ENCODE measurements at places on chromosomes 16 and 17.

- no peak for DNase-seq
Measured at GRCh38 chr16:31000671-31001382, 9.6 kb downstream of the STX1B start.

GRCh38 chr17:72297326-72298115 is 176.7 kb downstream of the SOX9 start:
- no peak for DNase-seq

- DNase-seq, result no peak
Measured at GRCh38 chr16:56257666-56258342, 66.5 kb downstream of the GNAO1 start.

DNA sequence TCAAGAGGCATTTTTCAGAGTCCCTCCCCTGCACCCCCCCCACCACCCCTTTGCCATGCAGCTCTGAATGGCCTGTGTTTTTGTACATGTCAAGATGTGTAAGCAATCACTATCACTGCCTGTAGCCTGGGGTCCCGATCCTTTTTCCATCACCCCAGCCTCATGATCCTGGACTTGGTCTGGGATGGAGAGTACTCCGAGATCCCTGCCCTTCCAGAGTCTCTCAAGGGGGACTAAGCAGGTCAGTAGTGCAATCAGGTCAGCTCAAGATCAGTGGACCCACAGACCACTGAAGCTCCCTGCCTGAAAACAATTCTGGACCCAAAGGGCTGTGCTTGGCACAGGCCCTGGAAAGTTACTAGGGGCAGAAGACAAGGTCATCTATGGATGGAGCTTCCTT is 7.5 kb upstream of the GJD3 start:
- no peak for DNase-seq

GRCh38 chr17:17491546-17491988 is 4.6 kb downstream of the RASD1 start:
- DNase-seq, result no peak

DNA sequence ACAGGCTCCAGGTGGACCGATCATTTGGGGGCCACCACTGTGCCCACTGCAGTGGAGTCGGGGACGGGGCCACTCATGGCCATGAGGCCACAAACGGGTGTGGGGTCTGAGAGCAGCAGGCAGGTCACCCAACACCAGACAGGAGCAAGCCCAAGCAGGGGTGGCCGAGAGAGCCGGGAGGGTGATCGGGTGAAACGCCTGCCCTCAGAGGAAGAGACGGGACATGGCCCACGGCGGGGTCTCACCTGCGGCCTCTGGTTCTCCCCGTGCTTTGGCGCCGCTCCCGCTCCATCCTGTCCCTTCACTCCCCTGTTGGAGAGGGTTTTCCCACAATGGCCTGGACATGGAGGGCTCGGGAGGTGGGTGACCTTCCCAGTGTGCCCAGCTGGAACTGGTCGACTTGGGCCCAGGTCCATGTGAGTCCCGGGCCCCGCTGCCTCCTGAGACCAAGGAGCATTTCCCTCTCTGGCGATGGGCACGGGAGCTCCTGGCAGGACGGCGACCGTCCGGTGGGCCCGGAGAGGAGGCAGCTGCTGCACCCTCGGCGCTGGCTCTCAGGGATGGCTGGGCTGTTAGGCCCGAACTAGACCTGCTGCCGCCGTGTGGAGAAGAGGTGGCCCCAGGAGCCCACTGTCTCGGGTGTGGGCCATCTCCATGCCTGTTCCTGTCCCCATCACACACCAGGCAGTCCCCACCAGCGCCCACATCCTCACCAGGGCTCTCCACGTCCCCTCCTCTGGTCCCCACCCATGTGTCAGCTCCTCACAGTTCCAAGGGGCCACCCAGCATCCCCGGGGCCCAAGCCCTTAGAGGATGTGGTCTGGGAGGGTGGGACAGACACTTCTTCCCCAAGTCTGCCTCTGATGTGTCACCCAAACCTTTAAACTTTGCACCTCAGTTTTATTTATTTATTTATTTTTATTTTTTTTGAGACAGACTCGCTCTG is 13.4 kb upstream of the BAHCC1 start:
- DNase-seq, result no peak

DNA sequence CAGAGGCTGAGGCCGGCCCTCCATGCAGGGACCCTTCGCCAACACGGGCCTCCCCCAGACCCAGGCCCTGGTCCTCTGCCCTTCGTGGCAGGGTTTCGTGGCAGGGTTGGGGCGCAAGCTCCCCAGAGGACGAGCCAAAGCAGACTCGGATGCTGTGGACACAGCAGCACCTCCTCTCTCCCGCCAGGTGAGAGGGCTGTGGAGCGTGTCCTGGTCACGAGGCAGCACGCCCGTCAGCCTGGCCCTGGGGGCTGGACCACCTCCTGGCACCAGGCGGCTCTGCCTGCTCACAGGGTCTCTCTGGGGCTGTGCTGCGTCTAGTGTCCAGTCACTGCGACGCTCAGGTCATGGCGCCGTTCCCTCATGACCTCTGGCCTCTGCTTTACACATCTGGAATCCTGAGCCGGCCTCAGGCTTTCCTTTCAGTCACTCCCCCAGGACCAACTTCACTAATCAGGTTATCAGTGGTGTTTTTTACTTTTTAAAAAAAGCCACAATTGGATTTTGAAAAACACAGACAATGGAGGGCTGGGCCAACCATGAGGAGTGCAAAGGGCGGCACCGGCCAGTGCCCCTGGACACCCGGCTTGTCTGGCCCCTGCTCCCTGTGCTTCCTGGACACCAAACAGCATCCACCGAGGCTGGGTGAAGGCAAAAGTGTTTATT is 5.4 kb downstream of the NDUFAF8 start:
- no peak for DNase-seq

- DNase-seq, result no peak
Measured at GRCh38 chr16:57141822-57142631, 43.8 kb downstream of the PSME3IP1 start.

GRCh38 chr16:64440421-64440831 is 681.4 kb downstream of the CDH11 start:
- DNase-seq, result no peak

DNA sequence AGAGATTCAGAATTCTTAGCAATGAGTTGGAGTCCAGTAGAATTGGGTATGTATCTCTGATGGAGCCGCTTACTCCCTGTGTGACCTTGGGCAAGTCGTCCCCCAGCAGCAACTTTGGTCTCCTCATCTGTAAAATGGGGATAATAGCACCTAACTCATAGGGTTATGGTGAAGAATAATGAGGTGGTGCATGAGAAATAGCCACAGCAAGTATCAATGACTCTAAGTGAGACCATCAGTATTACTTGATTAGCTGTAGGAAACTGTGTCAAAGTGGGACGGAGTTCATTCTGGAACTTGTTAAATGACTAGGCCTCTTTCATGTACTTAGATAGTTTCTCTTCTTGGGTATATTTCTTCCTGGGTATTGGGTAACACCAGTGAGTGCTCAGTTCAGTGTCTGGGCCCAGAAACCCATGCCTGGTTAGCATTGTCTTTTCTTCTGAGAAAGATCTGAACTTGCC is 6.4 kb downstream of the PRKCB start:
- no peak for DNase-seq

DNA sequence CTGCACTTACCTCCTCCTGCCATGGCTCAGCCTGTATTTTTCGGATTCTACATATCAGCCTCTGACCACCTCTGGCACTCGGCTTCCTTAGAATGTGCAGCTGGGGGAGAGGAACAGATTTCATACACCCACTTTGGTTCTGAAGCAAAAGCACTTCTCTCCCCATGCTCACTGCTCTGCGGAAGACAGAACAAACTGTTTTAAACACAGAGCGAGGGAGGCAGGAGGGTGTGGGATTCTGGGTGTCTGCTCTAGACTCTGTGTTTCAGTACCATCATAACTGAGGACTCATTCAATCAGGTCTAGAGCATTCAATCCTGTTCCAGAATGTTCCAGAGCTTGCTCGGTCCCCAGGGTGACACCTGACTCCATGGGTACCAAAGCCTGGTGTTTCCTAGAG is 239.1 kb downstream of the GRIN2A start:
- no peak for DNase-seq

DNA sequence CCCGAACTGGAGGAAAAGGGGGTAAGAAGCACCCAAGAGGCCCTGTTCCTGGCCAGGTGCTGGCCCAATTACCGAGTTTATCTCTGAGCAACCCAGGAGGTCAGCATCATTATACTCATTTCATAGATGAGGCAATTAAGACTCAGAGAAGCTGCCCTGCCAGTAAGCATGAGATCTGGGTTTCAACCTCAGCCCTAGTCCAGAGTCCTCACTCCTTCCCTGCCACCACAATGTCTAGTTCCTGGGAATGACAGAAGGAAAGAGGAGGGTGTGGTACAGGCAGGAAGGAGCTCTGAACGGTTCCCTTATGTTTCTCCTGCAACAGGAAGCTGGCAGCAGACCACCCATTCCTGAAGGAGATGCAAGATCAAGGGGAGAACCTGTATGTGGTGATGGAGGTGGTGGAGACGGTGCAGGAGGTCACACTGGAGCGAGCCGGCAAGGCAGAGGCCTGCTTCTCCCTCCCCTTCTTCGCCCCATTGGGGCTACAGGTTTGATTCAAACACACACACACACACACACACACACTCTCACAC is 7.4 kb downstream of the GSDMA start:
- no peak for DNase-seq

GRCh38 chr16:84086341-84086740 is 30.4 kb downstream of the MBTPS1 start:
- DNase-seq, result no peak

DNA sequence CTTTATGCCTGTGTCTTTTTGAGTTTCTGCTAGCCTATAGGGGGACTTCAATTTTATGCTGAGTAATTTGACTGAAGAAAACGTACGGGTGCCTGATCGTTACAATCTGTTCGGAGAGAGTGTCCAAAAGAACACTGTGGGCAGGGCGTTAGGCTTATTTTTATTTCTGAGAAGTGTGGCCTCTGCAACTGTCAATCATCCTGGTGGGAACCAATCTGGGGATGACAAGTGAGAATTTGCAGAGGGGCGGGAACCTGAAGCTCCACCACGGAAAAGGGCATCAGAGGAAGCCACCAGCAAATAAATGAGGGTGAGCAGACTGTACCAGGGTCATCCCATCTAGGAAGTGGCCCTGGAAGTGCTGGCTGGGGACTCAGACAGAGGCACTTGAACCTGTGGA is 12.0 kb upstream of the CDYL2 start:
- no peak for DNase-seq

DNA sequence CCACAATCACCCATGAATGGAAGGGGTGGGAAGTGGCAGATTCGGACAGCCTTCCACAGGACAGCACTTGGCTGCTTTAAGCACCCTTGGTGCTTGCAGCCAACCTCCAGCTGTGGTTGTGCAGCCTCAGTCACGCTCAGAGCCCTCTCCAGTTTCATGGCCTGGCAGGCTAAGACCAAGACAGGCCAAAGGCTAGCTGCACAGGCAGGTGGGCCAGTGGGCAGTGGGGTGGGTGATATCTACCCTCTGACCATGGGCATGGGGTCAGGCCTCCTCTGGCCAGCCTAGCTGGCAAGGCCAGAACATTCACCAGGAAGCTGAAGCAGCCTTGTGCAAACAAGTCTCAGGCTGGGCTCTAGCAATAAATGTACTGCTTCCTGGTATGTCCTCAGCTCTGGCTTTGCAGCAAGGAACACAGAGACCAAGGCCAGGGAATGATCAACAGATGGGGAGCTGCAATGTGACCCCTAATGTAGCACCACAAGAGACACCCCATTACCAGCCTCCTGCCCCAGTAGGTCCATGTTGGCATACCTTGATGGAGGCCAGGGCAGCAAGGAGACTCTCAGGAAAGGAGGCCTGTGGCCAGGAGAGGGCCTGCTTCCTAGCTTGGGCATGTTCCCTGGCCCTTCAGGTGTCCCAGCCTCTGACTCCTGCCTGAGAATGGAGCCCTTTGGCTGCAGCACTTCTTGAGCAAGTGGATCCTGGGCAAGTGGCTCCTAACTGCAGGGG is 20.9 kb downstream of the HSD11B2 start:
- no peak for DNase-seq

DNA sequence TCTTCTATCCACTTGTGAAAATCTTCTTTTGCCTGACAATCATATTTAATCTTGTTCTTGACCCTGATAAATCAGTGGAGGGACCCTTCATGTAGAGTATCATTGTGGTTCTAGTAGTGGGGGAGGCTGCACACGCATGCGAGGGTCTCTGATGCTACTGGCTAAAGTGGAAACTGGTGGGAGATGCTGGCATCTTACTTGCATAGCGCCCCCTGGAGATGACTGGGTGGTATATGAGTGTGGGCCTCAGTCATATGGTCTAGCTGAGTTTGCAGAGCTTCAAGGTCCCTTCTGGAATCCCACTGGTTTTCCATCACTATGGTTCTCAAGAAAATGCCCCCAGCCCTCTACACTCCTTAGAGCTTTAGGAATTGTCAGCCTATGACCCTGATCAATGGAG is 236.4 kb upstream of the AXIN2 start:
- no peak for DNase-seq
